A549 treated with Mapracorat at 1 μM for 4 hours (cell line): ENCODE measurements at places on chromosomes 2 and 18. TPM values are rescaled to one million over a fixed set of nuclear protein-coding genes. Genes with fewer than 3 reads are reported as not detected.

The RESP18 gene
- total RNA-seq = not detected in 5 replicates

The NGEF gene
- total RNA-seq = 14.7 to 20.3 TPM (median 16.9 TPM) in 5 replicates

The LCT gene
- total RNA-seq = 0.05 to 0.06 TPM in 2 of 5 replicates, not detected in the others

The C18orf63 gene
- not detected in 5 replicates for total RNA-seq

The FTCDNL1 gene
- total RNA-seq = 2.8 to 3.5 TPM (median 2.9 TPM) in 5 replicates

The KCNK3 gene
- total RNA-seq = 0.43 to 0.94 TPM (median 0.79 TPM) in 5 replicates

The LINC00305 gene
- not detected in 5 replicates for total RNA-seq

The SLC11A1 gene
- 0.11 to 0.26 TPM (median 0.15 TPM) in 5 replicates for total RNA-seq

The CTAGE1 gene
- not detected in 5 replicates for total RNA-seq

The RIT2 gene
- total RNA-seq = not detected in 5 replicates

The CHPF gene
- 19.5 to 34.2 TPM (median 31.1 TPM) in 5 replicates for total RNA-seq

The TRABD2A gene
- total RNA-seq = 10.3 to 14.7 TPM (median 12.5 TPM) in 5 replicates

The FOXD4L1 gene
- 0.16 to 0.63 TPM (median 0.31 TPM) in 5 replicates for total RNA-seq

The REG1B gene
- not detected in 5 replicates for total RNA-seq

The STAT4 gene
- 3.0 to 4.5 TPM (median 4.1 TPM) in 5 replicates for total RNA-seq

The ACADL gene
- 0.06 to 0.19 TPM (median 0.13 TPM) in 4 of 5 replicates, not detected in the other for total RNA-seq

The ST8SIA5 gene
- not detected in 5 replicates for total RNA-seq
